ENCODE measurements at places on chromosomes 2 and 18.

GRCh38 chr2:230582851-230583283 lies 129.8 kb upstream of the CAB39 start:
- DNase-seq: peak; percentile 54

DNA sequence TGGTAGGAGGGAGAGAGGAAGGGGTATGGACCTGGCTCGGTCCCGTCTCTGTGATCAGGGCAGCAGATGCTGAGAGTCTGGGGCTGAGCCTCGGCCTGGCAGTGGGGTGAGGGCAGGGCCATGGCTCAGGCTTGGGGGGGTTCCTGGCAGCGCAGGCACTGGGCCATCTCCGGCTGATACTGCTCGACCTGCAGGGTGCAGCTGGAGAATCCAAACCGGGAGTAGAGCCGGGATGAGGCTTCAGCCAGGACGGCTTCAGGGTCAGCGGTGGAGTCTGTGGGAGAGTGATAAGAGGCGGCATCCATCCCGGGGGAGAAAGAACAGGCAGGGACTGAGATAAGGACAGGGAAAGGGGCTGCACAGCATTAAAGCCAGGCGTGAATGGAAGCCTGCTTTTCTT lies 7.7 kb downstream of the SLC30A3 start:
- no peak for DNase-seq

DNA sequence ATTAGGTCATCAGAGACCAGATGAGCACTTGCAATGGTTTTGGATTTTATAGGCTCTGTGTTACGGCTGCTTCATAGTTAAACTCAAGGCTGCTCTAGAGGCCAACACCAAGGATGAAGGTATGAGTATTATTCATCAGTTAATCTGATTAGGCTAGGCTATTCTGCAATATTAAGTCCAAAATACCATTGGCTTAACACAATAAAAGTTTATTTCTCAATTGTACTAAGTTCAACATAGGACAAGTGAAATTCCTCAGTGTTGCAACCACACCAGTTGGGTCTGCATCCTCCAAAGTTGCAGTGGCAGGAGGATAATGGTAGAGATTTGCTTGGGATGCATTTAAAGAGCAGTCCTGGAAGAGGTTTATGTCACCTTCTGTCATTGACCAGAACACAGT lies 538.3 kb upstream of the CDH2 start:
- DNase-seq: no peak

DNA sequence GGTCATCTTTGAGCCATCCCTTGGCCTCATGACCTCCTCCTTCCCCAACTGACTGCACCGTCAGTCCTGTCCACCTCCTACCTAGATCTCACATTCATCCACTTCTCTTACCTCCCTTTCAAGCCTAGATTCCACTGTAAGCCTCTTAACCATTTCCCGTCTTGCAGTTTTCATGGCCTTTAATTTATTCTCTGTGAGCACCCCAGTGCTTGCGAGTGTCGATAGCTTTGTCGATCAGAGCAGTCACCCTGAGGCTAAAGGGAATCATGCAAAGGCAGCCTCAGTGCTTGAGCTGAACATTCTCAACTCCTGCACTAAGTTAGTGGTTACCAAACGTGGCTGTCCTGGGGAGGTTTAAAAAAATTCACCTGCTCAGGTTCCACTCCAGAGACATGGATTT lies 14.7 kb downstream of the ARHGAP25 start:
- DNase-seq: no peak

DNA sequence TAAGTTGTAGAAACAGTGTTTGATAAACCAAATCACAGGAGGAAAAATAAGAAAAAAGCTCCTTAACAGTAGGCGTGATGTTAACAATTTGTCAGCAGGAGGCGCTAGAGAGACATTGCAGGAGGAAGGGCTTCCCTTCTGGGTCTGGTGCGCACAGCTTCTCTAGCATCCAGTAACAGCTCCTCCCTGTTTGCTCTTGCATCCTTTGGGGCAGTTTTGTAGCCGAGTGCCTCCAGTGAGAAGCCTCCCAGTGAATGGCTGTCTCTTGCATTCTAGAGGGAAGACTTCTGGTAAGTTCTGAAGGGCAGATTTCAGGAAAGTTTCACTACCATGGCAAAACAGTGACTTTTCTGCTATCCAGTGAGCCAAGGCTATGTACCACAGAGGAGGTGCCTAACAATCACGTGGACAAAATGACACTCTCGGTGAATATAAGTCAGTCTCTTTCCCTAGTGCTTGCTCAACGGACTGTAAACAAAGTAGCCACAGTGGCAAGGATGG lies 9.5 kb upstream of the ZNF396 start:
- peak; percentile 86 for DNase-seq

- no peak for DNase-seq
Observed at GRCh38 chr2:210392469-210392881, 77.5 kb upstream of the MYL1 start.

DNA sequence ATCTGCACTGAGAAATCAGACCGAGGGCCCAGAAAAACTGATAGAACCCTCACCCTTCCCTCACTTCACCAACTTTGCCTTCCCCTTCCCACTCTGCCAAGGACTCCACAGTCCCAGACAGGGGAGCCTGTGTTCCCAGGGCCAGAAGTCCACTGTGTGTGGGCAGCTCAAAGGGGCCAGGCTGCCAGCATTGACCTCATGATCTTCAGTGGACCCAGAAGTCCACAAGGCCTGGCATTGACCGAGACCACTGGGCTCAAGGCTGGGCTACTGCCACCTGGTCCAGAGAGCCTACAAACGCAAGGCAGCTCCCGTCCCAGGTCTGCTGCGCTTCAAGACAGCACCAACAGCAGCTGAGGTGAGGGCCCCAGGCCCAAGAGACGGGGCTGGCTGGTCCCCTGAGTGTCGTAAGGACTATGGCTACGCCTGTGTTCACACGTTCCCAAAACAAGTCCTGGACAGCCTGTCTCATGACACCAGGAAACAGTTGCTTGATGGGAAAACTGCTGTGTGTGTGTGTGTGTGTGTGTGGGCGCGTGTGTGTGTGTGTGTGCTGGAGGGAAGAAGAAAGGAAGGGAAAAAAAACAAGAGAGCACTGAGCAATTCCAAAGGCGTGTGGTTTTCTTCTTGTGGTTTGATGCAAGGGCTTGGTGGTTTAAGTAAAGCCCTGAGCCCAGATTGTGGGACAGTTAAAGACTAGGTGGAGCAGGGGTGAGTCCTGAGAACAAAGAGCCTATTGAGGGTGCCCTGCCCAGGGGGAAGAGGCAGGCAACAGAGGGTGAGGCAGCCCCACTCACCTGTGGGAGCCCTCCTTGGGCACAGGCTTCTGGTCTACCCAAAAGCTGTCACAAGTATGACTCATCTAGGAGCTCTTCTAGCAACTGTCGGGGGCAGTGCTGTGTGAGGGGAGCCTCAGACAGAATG lies 46.6 kb upstream of the ZBTB7C start:
- peak; percentile 87 for DNase-seq

- peak; percentile 9 for DNase-seq
Observed at GRCh38 chr2:24334245-24334633, 26.1 kb downstream of the ITSN2 start.
